ENCODE measurements at places on chromosomes 12 and 14.

GRCh38 chr14:63045234-63045611, at the start of gene KCNH5:
KCNH5 (minus strand) TSS chr14:63045458; CDS start chr14:63045186, 272 bp downstream.
- no peak for ATAC-seq

DNA sequence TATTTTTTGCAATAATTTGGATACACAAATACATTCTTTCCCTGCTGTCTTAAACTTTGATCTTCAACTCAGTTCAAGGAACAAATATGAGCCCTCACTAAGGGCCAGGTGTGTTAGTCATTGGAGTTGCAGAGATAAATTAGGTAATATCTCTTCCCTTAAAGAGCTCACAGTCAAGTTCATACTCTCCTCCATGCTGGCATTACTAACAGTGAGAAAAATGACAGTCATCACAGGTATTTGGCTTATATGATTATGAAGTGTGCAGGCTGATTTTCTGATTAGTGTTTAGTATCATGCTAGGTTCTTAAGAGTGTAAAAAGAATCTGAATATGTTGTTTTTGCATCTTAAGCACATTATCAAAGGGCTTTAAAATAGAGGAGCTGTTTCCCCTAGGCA, 594.7 kb downstream of the CCER1 start:
- no peak for ATAC-seq

GRCh38 chr12:40127408-40127807, 21.5 kb upstream of the SLC2A13 start:
- ATAC-seq = no peak

DNA sequence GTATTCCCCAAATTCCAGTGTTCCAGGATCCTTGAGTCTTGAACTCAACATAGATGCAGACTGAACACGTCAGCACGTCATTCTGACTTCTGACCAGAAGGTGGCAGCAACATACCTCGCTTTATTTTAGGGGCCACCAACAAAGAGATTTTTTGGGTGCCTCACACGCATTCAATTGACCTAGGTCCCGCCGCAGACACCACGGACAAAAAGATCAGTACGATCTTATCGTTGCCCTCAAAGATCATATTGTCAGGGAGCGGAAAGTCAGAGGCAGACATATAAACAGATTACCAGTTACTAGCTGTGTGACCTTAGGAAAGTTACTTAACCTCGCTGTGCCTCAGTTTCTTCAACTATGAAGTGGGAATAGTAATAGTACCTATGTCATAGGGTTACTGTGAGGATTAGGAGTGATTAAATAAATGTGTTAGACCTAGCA, 6.5 kb upstream of the PRPH start:
- ATAC-seq = peak; percentile 41

DNA sequence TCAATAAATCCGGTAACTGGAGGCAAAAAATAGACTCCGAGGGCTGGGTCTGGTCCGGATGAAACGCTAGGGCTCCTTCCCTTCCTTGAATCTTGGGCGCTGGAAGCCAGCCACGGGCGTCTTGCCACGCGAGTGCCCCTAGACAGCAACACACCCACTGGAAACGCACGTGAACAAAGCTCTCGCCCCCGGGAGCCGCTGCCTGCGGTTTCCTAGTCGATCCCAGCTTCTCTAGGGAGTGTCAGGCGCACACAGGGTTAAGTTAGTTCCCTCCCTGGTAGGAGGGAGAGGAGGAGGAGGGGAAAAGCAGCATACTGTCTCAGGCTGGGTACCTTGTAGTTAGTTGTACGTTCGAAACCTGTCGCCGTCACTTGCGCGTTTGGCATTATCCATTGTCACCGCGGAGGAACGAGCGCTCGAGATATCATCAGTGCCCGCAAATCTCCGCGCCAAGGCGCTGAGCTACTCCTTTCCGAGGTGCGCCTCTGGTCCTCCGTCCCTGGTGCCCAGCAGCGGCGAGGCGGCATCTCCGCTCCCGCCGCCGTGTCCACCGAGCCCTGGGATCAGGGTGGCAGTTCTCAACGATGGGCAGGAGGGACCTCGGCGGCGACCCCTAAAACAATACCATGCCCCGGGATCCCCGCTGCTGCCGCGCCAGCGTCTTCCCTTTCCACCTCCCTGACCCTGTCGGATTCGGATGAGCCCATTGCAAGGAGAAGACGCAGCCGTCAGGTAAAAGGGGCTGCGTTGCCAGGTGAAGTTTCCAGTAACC, at the start of gene FLRT2:
TSS of gene FLRT2 (plus strand) at position 342 of the 772 bp plus-strand sequence. CDS start 91,371 bp downstream, outside the sequence.
- ATAC-seq = no peak

DNA sequence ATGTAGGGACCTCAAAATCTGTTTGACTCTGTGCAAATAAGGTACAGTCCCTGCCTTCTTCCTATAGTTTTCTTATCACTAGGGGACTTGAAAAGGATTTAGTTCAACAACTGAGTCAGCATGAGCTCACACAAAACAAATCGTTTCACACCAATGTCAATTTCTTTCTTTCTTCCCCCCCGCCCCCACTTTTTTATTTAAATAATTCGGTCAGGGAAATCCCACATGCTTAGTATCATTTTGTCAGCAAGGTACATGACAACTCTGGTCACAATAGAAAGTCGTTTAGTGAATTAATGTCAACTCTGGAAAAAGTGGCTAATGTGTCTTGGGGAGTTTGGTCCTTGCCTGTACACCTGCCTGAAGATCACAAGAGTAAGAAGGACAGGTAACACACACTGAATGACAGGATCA, 232.2 kb upstream of the PLEKHG7 start:
- peak; percentile 97 for ATAC-seq

Measured in activated CD4-positive, CD25-positive, alpha-beta regulatory T cell treated with anti-CD3 and anti-CD28 coated beads, Interleukin-2, amount 50 U/mL, for 24 hours (primary cell).